Germinal center (tissue), 1 donor: ENCODE measurements at places on chromosomes 3 and 15.

- DNase-seq, result no peak
These were observed 201.2 kb downstream of the OPA1 start for GRCh38 chr3:193794002-193794881.

GRCh38 chr3:46932455-46933225 is 43.9 kb downstream of the CCDC12 start:
- DNase-seq, result no peak

DNA sequence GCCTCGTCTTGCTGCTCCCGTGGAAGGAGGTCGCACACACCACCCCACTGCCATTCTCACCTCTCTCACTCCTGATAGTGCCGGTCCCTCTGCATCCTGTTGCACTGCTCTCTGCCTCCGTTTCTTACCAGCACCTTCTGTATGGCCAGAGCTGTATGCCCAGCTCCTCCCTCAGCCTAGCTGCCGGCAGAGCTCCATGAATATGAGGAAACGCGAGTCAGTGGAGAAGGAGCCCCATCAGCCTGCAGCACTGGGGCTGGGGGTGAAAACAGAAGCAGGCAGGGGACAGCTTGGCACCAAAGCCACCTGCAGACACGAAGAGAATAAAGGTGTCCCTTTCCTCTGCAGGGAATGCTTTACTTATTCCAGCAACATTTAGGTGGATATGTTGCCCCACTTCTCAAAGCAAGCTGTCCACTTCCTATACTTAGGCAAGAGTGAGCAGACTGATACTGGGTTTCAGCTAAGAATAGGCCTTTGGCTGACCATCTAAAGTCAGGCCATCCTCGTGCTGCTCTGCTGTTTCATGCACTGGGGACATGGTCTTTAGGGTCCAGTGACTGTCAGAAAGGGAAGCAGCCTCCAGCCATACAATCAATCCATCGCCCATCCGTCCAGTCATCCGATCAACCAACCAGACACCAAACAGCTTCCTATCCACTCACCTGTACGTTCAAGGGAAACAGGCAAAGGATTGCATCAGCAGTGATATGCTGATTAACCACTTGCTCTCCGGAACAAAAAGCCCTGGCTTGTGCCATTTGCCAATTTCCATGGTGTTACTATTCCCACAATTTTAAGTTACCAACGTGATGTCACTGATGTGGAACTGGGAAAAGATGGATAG is 222.7 kb downstream of the XXYLT1 start:
- DNase-seq, result no peak

GRCh38 chr3:160707187-160707794 is 30.3 kb downstream of the ARL14 start:
- peak; percentile 8 for DNase-seq

- DNase-seq, result no peak
These were observed 40.9 kb downstream of the CHST2 start for GRCh38 chr3:143160437-143160836.

DNA sequence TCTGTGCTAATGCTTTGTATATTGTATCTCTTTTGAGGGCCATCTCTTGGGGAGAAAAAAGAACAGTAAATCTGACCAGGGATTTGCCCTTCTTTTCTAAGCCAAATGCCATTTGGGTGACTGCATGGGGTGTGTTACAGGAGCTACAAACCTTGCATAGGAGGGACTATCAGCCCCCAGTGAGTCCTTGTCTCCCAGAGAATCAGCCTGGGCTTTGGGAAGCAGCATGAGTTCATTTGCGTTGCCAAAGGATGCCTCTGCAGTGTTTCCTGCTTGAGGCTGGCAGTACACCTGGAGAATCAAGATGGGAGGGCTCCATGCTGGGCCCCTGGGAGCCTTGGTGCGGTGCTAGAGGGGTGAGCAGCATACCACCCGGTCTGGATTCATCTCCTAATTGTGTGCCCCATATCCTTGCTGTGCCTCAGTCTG is 49.6 kb upstream of the POLG start:
- no peak for DNase-seq

DNA sequence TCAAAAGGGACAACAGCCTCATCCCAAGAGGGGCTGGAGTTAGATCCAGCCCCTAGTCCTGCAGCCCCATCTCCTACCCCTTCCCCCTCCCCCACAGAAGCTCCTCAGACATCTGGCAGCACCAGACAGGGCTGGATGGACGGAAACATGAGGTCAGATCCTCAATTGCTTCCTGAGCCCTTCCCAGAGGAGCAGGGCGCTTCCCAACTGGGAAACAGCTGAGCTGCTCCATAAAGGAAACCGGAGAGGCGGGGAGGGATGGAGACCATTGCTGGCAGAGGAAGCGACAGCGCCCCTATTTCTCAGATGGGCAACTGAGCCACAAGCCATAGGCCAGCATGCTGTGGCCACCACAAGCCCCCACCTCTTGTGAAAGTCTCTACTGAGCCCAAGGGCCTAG is 18.3 kb upstream of the CYP11A1 start:
- no peak for DNase-seq

- DNase-seq, result no peak
These were observed 191.7 kb upstream of the GADL1 start for GRCh38 chr3:31086148-31086547.

DNA sequence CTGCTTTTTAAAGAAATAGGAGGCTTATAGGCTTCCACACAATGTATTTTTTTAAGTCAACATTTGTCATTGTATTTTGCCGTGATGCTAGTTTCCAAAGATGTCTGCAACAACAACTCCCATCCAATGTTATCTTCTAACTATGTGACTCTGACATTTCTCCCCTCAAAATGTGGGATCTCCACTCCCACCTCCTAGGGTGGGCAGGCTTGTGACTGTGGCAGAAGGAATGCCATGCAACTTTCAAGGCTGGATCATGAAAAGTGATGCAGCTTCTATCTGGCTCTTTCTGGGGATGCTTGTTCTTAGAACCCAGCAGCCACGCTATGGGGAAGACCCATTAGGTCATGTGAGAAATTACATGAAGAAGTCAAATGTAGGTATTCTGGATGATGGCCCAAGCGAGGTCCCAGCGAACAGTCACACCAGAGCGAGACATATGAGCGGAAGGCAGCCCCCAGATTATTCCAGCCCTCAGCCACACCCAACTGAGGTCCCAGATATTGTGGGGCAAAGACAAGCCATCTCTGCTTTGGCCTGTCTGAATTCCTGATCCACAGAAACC is 124.3 kb downstream of the BDH1 start:
- DNase-seq, result no peak

DNA sequence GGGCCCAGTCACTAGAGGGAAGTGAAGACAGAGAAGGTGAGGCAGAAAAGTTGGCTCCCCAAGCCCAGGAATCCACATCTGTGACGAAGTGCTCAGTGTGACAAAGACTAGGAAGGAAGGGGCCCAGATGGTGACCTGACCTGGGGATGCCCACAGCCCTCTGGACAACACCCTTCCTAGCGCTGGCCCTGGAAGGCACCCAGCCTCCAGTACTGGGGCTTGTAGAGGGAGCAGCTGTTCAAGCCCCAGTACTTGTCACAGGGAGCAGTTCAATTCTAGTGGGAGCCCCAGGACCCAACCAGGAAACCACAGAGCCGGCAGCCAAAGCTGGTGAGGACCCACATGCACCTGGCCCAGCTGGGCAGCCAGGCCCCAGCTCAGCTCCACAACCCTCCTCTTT is 190.8 kb downstream of the XXYLT1 start:
- DNase-seq, result no peak

- no peak for DNase-seq
These were observed 467 bp downstream of the PIF1 start for GRCh38 chr15:64824929-64825430.

GRCh38 chr15:51846463-51847230 is 17.2 kb downstream of the TMOD3 start:
- no peak for DNase-seq

DNA sequence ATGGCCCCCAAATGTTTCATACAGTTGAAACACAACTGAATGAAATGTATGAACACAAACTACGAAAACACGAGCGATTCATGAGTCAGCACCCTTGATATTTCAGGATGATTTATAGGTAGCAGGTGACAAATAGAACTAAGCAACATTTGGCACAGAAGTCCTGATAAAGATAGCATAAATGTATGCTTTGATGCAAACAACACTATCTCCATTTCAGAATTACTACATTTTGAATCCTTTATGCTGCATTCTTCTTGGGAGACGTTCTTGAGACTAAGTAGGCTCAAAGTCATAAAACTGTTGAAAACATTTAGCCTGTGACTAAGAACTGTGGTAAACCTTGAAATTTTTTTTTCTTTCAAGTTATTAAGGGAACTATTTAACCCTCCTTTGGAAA is 200.3 kb upstream of the ICE2 start:
- no peak for DNase-seq

DNA sequence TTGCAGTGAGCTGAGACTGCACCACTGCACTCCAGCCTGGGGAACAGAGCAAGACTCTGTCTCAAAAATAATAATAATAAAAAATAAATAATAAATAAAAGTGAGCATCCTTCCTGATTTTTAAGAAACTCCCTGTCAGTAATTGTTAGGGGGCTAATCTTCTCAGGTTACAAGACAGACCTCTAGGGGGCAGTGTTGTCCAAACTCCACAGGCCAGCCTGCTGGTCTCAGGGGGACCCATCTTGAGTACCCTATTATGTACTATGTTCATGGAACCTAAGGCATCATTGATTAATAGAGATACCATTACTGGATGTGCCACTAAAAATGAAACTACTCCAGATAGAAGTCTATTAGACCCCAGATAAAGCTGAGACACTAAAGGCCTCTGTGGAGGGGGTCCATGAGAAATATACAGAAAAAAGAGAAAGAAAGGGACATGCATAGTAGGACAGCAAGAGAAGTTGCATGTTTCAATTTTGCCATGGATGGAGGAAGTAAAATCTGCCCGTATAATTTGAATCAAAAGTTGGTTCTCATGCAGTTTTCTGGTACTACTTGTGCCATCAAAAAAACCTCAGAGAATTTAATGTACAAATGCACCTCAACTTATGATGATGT is 85.5 kb upstream of the CDV3 start:
- no peak for DNase-seq

DNA sequence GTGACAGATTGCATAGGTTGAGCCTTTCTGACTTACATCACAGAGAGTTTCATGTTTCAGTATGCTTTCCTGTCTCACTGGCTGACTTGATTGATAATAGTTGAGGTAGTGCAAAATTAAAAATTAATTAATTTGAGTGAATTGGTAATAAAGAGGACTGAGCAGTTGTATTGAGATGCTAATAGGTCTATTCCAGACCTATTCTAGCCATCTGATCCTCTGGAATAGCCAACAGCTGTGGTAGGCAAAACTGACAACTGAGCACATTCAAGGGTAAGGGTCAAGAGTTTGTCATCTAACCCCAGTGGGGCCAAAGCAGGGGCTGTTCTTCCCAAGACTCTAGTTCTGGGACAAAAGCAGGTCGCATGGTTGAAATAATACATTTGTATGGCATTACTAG is 132.4 kb downstream of the EPHA3 start:
- no peak for DNase-seq

DNA sequence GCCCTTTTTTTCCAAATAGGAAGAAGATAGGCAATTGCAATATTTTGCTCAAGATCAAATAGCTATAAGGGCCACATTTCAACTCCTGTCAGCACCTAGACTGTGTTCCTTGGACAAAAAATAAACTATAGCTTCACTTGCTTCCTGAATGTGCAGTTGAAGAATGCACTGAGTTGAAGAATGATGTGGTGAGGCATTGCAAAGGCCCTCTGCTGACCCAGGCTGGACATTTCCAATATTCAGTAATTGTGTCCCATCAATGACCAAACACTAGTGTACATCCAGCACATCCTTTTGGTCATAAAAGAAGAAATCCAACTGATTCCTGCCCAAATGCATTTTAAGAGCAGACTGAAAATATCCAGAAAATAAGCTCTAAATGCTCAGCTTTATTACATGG is 424.8 kb upstream of the TGFBR2 start:
- no peak for DNase-seq

DNA sequence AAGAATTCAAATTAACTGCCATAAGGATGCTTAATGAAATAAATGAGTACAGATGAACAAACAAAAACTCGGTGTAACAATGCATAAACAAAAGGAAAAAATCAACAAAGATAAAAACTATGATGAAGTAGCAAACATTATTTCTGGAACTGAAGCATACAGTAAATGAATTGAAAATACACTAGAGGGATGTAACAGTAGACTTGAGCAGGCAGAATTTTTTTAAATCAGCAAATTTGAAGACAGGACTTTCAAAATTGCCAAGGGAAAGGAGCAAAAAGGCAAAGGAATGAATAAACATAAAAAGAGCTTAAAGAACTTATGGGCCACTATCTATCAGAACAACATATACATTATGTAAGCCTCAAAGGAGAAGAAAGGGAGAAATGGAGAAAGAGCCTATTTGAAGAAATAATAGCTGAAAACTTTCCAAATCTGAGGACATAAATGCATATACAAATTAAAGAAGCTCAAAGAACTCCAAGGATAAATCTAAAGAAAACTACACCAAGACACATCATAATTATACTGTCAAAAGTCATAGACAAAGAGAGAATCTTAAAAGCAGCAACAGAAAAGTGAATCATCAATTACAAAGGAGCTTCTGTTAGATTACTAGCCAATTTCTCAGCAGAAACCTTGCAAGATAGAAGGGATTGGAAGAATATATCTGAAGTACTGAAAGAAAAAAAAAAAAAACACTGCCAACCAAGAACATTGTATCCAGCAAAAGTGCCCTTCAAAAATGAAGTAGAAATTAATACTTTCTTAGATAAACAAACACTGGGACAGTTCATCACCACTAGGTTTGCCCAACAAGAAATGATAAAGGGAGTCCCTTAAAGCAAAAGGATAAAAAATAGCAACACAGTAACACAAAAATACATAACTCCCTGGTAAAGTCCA is 15.5 kb downstream of the TOP2B start:
- no peak for DNase-seq

- no peak for DNase-seq
These were observed 179.4 kb downstream of the VGLL4 start for GRCh38 chr3:11464356-11464755.

DNA sequence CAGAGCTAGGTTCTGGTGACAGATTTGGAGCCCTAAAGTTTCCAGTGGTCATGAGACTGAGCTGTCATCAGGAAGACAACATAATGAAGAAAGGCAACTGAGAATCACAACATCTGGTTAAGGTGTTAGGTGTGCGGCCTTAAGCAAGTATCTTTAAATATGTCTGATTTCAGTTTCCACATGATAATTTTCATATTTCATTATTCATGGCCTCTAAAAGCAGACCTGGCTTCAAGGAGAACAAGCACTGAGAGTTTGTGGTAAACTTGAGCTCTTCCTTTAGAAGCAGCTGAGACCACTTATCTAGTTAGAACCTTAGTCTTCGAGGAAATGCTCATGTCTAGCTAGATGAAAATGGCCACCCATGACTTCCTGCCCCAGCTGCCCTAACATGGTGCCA is 25.7 kb upstream of the MYLK start:
- DNase-seq, result no peak

DNA sequence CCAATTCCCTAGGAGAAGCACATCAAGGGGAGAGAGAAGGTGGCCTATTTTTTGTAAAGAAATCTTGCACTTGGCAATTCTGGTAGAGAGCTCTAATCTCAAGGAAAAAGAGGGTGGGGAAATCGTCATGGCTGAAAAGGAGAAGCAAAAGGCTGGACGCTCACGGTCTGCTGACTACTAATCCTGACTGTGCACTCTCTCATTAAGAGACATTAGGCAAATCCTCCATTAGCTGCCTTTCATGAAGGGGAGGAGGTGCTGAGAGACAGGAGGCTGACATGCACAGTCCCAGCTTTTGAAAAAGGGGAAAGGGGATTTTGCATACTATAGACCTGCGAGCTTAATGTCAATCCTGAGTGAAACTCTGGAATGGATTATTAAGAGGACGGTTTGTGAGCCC is 170.0 kb downstream of the NR2F2 start:
- no peak for DNase-seq

GRCh38 chr3:29503958-29504357 is 223.1 kb downstream of the RBMS3 start:
- no peak for DNase-seq

- DNase-seq, result no peak
These were observed 5.0 kb upstream of the PAQR9 start for GRCh38 chr3:142968319-142969025.
